ENCODE measurements at places on chromosomes 7 and 10. TPM values are rescaled to one million over a fixed set of nuclear protein-coding genes. Genes with fewer than 3 reads are reported as not detected.

DNA sequence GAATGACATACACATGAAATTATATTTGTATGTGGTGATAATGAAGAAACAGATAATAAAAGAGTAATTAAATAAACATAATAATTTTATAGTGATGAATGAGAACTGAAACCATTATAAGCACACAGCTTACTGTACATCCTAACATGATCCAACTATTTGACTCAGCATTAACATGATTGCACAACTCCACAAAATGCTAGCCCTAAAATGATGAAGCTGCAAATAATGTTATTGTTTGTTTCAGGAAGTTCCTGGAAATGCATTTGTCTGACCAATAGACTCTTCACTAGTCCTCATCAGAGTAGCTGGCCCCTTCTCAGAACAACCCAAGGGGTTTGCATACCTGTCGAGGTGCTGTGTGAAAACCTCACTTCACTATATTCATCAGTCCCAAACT is 115.5 kb downstream of the RTKN2 start:
- no peak overlapping the region for H3K4me3 ChIP-seq
- no peaks in the 10 kb centered on the region for H3K27me3 ChIP-seq
- peaks cover 7% of the 10 kb centered on the region for H3K4me1 ChIP-seq
- no peaks in the 10 kb centered on the region for H3K36me3 ChIP-seq

The DYNC1I1 gene
- not detected for total RNA-seq

- H3K4me1 ChIP-seq: no peaks in the 10 kb centered on the region
- no peaks in the 10 kb centered on the region for H3K27me3 ChIP-seq
- no peak overlapping the region for H3K4me3 ChIP-seq
- DNase-seq: no peak
- no peak overlapping the region for H3K27ac ChIP-seq
Measured at GRCh38 chr10:97174941-97175340, 10.8 kb downstream of the SLIT1 start.

DNA sequence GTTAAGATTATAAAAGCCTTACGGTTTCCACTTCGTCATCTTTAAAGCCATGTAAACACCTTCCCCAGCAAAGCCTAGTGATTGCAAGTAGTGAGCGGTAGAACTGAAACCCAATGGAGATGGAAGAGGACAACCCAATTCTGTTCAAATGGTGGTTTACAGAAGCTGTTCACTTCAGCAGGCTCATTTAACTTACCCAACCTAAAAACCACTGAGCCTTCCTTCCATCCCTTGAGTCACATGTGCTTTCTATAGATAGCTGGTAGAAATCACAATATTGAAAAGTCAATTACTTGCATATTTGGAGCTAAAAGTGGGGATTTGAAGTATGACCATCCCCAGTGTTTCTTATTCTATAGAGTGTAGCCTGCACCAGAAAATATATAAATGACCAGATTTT is 667.7 kb downstream of the SUGCT start:
- H3K36me3 ChIP-seq: no peaks in the 10 kb centered on the region
- no peaks in the 10 kb centered on the region for H3K27me3 ChIP-seq
- no peak overlapping the region for H3K27ac ChIP-seq
- no peak for DNase-seq

The PRTFDC1 gene
- not detected for total RNA-seq

The OR2A12 gene
- total RNA-seq: not detected

The BICC1 gene
- not detected for total RNA-seq

GRCh38 chr10:77925410-77925794 is 1.2 kb downstream of the DLG5 start:
- DNase-seq: no peak
- H3K36me3 ChIP-seq: no peaks in the 10 kb centered on the region
- no peak overlapping the region for H3K4me3 ChIP-seq
- no peak overlapping the region for H3K27ac ChIP-seq
- peaks cover 14% of the 10 kb centered on the region for H3K27me3 ChIP-seq

The GPR15LG gene
- total RNA-seq: not detected

- H3K36me3 ChIP-seq: peaks cover 4% of the 10 kb centered on the region
- no peak overlapping the region for H3K27ac ChIP-seq
- DNase-seq: no peak
- no peaks in the 10 kb centered on the region for H3K27me3 ChIP-seq
Measured at GRCh38 chr7:90761584-90761983, 165.5 kb downstream of the CDK14 start.

GRCh38 chr10:5502571-5503476 is 3.5 kb upstream of the CALML5 start:
- H3K36me3 ChIP-seq: no peaks in the 10 kb centered on the region
- H3K4me3 ChIP-seq: no peak overlapping the region
- peaks cover 4% of the 10 kb centered on the region for H3K27me3 ChIP-seq
- no peak for DNase-seq

GRCh38 chr10:49382226-49382625 is 13.7 kb downstream of the DRGX start:
- no peak overlapping the region for H3K4me3 ChIP-seq
- H3K27me3 ChIP-seq: no peaks in the 10 kb centered on the region
- H3K27ac ChIP-seq: no peak overlapping the region
- no peaks in the 10 kb centered on the region for H3K4me1 ChIP-seq
- H3K36me3 ChIP-seq: no peaks in the 10 kb centered on the region
- no peak for DNase-seq

DNA sequence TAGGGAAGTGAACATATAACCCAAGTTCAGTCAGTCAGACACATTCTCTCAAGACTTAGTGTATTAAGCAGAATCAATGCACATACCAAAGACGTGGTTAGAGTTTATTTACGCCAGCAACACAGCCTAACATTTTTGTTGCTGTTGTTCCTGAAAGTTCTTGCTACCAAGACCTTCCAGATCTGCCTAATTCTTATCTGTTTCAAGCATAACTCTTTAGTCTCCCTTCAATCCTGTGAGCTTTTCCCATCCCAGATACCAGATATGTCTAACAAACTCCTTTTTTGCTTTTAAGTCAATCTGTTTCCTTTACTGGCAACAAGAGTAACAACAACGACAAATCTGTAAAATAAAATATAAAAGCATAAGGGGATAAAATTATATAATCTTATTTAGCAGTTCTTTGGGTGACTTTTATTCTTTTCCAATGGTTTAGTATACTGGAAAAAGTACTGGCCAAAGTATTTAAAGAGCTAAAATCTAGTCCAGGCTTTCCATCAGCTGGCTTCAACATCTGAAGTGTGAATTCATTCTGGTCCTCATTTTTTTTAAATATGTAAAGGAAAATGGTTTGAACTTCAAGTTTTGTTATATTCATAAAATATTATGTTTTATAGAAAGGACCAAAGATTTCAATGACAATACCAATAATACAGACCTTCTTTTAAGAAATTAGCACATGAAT is 193.8 kb downstream of the IMMP2L start:
- H3K36me3 ChIP-seq: no peaks in the 10 kb centered on the region
- H3K4me1 ChIP-seq: no peaks in the 10 kb centered on the region
- no peak for DNase-seq
- H3K4me3 ChIP-seq: no peak overlapping the region
- H3K27me3 ChIP-seq: no peaks in the 10 kb centered on the region

DNA sequence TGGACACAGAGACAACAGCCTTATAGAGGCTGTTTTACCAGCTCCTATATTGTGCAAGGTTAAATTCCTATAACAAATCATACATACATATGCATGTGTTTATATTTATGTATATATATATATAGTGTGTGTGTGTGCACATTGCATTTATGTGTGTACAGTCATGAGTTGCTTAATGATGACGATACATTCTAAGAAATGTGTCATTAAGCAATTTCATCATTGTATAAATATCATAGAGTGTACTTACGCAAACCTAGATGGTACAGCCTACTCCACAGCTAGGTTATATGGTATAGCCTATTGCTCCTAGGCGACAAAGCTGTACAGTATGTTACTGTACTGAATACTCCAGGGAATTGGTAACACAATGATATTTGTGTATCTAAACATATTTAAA is 30.1 kb upstream of the TNKS2 start:
- H3K27me3 ChIP-seq: no peaks in the 10 kb centered on the region
- DNase-seq: no peak
- H3K27ac ChIP-seq: no peak overlapping the region
- no peaks in the 10 kb centered on the region for H3K36me3 ChIP-seq
- no peak overlapping the region for H3K4me3 ChIP-seq

DNA sequence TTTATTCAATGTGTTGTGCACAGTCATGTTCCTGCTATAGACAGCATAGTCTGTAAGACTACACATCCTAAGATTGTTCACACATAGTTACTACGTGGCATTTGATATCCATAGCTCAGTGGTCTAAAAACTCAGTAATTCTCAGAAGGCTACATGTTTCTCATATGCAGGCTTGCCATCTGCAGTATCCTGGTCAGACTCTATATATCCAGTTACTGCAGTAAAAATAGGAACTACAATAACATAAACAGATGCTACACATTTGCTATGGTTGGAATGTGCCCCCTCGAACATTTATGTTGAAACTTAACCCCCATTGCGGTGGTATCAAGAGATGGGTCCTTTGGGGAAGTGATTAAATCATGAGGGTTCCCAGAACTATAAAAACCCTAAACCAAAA is 1377.8 kb upstream of the LRRTM3 start:
- H3K27me3 ChIP-seq: no peaks in the 10 kb centered on the region
- no peaks in the 10 kb centered on the region for H3K4me1 ChIP-seq
- no peak overlapping the region for H3K27ac ChIP-seq
- H3K4me3 ChIP-seq: no peak overlapping the region
- DNase-seq: no peak

DNA sequence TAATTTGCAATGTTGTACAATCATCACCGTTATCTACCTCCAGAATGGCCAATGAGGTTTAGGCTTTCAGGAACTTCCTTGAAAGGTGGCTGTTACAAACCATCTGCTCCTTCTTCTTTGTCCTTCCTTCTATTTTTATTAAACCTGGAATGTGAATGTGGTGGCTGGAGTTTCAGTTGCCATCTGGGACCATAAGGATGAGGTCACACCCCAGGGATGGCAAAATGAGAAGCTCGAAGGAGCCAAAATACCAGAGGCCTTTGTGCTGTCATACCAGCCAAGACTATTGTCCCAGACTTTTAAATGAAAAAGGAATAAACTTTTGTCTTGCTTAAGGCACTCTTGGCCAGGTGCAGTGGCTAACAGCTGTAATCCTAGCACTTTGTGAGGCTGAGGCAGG is 30.9 kb upstream of the LMTK2 start:
- no peak overlapping the region for H3K4me3 ChIP-seq
- H3K36me3 ChIP-seq: no peaks in the 10 kb centered on the region
- H3K27me3 ChIP-seq: peaks cover 7% of the 10 kb centered on the region
- H3K27ac ChIP-seq: no peak overlapping the region
- H3K4me1 ChIP-seq: no peaks in the 10 kb centered on the region
- DNase-seq: no peak

DNA sequence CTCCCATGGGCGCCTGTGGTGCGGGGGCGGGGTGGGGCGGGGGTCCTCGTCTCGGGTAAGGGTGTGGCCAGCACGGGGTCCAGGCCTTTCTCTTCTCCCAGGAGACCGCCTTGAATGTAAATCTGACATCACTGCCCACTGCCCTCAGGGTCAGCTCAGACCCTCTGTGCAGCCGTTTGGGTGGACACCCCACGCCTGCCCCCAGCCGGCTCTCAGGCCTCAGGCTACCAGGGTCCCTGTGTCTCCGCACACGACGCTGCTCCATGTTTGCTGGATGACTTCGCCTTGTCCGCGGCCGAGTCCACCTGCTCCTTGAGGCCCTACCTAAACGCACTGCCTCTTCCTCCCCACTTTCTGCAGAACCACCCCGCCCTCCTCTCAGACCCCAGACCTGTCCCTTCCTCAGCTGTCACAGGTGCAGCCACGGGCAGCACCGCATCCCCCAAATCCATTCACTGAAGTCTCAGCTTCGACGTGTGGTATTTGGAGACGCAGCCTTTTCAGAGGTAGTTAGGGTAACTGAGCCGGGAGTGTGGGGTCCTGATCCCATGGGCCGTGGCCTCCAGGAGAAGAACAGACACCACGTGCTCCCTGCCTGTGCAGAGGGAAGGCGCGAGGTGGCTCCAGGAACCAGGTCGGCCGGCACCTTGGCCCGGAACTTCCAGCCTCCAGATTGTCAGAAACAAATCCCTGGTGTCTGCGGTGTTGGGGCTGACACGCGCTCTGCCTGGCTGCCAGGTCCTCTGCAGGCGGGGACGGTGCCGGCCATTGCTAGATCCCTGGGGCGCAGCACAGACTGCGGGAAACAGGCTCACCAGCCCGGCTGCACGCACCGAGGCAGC is 97.4 kb upstream of the DIP2C start:
- no peak for DNase-seq
- no peak overlapping the region for H3K4me3 ChIP-seq
- no peaks in the 10 kb centered on the region for H3K36me3 ChIP-seq
- peaks cover 16% of the 10 kb centered on the region for H3K27me3 ChIP-seq
- peaks cover 8% of the 10 kb centered on the region for H3K4me1 ChIP-seq
